ENCODE measurements at places on chromosomes 5 and 9. TPM values are rescaled to one million over a fixed set of nuclear protein-coding genes. Genes with fewer than 3 reads are reported as not detected.

- H3K27ac ChIP-seq, result no peak overlapping the region
- H3K4me3 ChIP-seq, result no peak overlapping the region
- no peaks in the 10 kb centered on the region for H3K36me3 ChIP-seq
- H3K27me3 ChIP-seq, result no peaks in the 10 kb centered on the region
Observed at GRCh38 chr5:1734271-1734907, 65.2 kb downstream of the MRPL36 start.

The RNF208 gene
- total RNA-seq, result 1.1 TPM

GRCh38 chr5:133610489-133611356 lies 1.6 kb downstream of the FSTL4 start:
- no peak overlapping the region for H3K4me3 ChIP-seq
- H3K27ac ChIP-seq, result no peak overlapping the region
- no peaks in the 10 kb centered on the region for H3K36me3 ChIP-seq
- peaks cover 17% of the 10 kb centered on the region for H3K4me1 ChIP-seq
- peaks cover 67% of the 10 kb centered on the region for H3K27me3 ChIP-seq
- DNase-seq, result peak; percentile 20

DNA sequence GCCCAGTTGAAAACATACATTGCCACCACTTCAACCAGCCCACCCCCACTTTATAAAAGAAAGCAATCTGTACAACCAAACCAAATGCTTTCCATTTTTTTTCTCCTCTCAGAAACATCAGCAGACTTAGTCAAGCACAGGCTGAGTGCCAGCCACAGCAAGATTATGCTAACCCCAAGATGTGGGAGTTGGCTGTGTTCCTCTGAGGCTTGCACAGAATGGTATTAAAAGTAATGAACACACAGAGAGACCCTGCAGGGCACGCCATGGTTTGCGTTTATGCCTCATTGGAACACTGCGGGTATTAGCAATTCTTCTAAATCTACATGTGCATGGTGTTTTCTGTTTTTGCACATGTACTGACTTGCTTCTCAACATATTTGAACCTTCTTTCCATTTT lies 419.9 kb upstream of the GRAMD2B start:
- DNase-seq, result no peak
- H3K4me1 ChIP-seq, result peaks cover 33% of the 10 kb centered on the region
- no peak overlapping the region for H3K27ac ChIP-seq
- no peaks in the 10 kb centered on the region for H3K27me3 ChIP-seq
- no peaks in the 10 kb centered on the region for H3K36me3 ChIP-seq

DNA sequence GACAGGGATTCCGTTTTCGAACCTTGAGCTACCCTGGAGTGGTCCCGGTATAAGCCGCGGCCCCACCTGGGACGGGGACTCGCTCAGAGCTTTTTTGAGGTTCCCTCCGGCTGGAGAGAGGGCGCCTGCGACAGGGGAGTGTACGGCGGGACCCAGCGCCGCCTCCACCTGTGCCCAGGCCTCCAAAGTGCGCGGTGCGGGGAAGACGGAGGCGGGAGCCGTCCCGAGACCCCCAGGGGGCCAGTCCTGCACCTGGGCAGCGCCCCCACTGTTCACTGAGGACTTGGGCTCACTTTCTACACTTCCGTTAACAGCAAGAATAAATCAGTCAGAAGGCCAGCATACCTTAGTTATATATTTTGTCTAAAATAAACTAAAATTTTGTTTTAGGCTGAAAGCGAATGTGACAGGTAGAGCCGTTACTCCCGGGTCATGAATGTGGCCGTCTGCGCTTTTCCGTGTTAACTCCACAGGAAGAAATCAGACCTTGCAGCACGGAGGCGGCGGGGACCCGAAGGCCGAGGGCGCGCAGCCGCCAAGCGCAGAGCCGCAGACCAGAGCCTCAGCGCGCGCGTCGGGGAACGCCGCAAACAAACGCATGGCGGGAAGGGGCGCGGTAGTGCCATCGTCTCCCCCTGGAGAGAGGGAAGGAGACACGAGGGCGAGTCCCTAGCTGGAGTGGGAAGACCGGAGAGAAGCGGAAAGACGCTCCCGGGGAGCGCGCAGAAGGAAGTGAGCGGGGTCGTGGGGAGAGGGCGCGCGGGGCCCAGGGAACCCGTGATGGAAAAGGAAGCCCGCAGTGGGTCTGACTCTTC lies 14.1 kb downstream of the TRIM7 start:
- no peaks in the 10 kb centered on the region for H3K27me3 ChIP-seq
- no peak for DNase-seq
- peak overlapping the region; percentile 90 for H3K27ac ChIP-seq
- H3K4me1 ChIP-seq, result peaks cover 35% of the 10 kb centered on the region
- H3K4me3 ChIP-seq, result peak overlapping the region; percentile 67

- peak; percentile 64 for DNase-seq
- peak overlapping the region; percentile 66 for H3K27ac ChIP-seq
- H3K27me3 ChIP-seq, result no peaks in the 10 kb centered on the region
- peaks cover 37% of the 10 kb centered on the region for H3K4me1 ChIP-seq
Observed at GRCh38 chr9:137453643-137454081, 5.5 kb downstream of the NSMF start.

Measured in tibial nerve (tissue), 4 donors.